ENCODE measurements at places on chromosomes 2 and 18.

- DNase-seq, result no peak
Measured at GRCh38 chr2:232993231-232993821, 19.7 kb downstream of the NGEF start.

DNA sequence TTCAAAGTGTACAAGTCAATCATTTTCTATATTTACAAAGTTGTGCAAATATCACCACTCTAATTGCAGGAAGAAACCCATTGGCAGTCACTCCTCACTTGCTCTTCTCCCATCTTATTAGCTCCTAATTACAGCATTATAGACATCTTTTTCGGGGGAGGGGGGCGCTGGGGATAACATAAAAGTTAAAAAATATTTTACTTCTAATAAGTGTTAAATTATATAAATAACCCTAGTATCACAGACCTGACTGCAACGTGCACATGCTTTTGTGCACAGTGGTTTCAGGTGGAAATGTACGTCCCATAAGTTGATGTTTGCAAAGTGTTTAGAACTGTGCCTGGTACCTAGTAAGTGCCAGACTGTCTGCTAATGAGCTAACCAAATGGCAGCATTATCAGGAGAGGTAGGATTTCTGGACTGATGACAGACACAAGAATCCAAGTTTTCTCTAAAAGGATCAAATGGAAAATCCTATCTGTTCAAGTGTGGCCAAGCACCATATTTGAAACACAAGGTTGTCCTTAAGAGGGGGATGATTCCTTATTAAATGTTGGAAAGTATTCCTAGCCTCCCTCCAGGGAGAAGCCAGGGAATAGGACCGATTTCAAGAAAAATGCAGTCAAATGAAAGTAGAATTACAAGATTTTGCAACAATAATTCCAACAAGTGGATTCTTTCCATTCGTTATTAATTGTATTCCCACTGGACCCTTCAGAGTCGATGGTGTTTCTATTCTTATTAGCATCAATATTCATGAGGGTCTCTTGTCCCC, 70.0 kb downstream of the ACKR3 start:
- DNase-seq, result no peak

DNA sequence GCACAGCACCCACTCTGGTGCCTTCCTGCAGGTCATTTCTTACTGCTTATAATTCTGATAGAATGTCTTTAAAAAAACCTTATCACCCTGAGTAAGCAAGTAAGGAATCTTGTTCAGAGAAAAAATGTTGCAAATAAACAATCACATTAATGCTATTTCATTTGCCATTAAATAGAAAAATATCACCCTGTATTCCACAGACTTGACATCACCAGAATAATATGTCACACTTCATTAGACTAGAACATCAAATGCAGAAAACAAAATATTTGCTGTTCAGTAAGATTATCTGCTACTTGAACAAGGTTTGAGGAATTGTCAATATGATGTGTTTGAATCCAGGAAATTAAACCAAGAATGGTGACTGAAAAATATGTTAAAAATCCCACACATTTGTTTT, 236.6 kb upstream of the MMADHC start:
- no peak for DNase-seq

- no peak for DNase-seq
Measured at GRCh38 chr2:217980591-217980990, 22.2 kb downstream of the TNS1 start.

- DNase-seq, result no peak
Measured at GRCh38 chr2:234751275-234751973, 200.4 kb upstream of the SH3BP4 start.

GRCh38 chr18:28494151-28494550, 317.2 kb upstream of the CDH2 start:
- no peak for DNase-seq

DNA sequence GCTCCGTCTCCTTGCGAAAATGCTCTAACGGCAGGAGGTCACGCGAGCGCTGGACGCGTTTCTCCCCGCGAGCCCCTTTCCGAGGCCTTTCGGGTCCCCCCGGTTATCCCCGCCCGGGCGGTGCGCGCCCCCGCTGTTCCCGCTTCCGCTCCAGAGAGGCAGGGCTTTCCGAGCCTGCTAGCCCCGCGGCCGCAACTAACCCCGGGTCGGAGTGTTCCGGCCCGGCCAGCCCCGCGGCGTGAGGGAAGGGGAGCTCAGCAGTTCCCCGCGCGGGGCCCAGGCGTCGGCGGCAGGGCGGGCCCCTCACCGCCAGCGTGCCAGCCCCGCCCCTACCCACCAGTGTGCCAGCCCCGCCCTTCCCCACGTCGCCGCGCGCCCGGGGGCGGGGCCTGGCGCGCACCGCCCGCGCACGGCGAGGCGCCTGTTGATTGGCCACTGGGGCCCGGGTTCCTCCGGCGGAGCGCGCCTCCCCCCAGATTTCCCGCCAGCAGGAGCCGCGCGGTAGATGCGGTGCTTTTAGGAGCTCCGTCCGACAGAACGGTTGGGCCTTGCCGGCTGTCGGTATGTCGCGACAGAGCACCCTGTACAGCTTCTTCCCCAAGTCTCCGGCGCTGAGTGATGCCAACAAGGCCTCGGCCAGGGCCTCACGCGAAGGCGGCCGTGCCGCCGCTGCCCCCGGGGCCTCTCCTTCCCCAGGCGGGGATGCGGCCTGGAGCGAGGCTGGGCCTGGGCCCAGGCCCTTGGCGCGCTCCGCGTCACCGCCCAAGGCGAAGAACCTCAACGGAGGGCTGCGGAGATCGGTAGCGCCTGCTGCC, at the start of gene MSH6:
MSH6 (plus strand) TSS at position 475 of the 815 bp plus-strand sequence; CDS start at position 564, 89 bp downstream.
- DNase-seq, result peak; percentile 90

DNA sequence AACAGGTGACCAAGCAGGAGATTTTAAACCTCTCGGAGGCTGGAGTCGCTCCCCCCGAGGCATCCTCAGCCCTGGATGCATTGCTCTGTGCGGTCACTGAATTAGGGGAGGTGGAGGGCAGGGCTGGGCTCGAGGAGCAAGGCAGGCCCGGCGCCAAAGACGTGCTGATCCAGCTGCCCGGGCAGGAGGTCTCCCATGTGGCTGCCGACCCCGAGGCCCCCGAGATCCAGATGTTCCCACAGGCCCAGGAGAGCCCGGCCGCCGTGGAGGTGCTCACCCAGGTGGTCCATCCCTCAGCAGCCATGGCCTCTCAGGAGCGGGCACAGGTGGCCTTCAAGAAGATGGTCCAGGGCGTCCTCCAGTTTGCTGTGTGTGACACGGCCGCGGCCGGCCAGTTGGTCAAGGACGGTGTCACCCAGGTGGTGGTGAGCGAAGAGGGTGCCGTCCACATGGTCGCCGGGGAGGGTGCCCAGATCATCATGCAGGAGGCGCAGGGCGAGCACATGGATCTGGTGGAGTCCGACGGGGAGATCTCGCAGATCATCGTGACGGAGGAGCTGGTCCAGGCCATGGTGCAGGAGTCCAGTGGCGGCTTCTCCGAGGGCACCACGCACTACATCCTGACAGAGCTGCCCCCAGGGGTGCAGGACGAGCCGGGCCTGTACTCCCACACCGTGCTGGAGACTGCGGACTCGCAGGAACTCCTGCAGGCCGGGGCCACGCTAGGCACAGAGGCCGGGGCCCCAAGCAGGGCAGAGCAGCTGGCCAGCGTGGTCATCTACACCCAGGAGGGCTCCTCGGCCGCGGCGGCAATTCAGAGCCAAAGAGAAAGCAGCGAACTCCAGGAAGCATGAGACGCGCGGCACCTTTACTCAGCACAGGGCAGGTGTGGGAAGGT, 145.1 kb downstream of the PTGR3 start:
- no peak for DNase-seq

DNA sequence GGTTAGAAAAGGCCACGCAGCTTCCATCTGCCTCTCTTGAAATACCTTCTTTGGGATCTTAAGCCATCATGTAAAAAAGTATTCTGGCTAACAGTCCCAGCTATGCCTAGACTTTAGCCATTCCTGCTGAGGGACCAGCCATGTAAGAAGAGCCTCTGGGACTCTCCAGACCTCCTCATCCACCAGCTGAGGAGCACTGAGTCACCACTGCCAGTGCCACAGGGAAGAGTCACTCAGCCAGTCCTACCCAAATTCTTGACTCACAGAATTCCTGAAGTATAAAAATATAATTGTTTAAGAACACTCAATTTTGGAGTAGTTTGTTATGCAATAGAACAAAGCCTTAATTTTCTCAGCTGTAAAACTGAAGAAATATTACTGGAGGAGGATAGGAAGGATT, 436.7 kb downstream of the ZEB2 start:
- no peak for DNase-seq

DNA sequence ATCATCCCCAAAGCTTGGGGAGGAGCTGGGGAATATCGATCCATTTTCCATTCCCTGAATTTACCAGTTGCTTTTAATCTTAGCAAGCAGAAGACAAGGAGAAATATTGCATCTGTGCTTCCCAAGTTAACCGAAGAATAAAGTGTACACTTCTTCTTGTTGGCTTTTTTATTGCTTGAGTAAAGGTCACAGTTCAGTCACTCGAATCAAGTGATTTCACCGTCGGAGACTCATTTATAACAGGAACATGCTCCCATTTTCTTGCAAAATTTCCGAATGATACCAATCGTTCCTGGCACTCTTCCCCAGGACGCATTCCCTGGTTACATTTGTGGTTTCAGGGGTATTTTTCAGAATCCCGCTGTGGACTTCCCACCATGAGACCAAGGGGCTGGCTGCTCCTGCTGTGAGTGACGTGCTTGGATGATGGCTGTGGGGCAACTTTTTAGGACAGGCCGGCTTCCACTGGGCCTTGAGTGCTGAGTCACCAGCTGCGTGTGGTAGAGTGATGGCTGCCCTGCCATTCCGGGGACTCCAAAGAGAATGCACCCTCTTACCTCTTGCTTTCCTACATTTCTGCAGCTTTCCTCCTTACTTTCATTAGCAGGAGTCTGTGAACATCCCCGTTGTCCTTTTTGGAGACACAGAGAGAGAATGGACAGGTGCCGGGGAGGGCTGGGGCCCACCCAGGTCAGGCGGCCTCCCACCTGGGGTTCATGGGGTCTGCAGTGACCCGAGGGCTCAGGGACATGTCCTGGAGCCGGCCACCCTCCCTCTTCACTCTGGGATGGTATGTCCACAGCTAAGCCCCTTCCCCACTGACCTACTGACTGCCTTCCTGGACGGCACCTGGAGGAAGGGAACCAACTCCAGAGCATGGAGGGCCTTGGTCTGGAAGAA, 60.7 kb upstream of the HDAC4 start:
- DNase-seq, result no peak

DNA sequence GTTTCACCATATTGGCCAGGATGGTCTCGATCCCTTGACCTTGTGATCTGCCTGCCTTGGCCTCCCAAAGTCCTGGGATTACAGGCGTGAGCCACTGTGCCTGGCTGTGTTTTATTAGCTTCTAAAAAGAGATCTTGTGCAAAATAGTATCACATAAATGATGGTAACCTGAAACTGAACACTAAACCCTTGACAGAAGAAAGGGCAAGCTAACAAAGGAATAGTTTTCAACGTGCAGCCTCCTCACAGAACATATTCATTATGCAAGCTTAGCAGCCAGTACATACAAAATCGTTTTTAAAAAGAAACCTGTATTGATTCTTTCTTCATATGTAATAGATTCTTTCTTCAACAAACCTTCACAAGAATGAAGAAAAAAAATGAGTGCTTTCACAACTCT, 20.6 kb downstream of the CHN1 start:
- no peak for DNase-seq

GRCh38 chr2:73291461-73292315, 1.7 kb downstream of the EGR4 start:
- DNase-seq, result no peak

- no peak for DNase-seq
Measured at GRCh38 chr18:79374408-79375171, 21.1 kb upstream of the NFATC1 start.

DNA sequence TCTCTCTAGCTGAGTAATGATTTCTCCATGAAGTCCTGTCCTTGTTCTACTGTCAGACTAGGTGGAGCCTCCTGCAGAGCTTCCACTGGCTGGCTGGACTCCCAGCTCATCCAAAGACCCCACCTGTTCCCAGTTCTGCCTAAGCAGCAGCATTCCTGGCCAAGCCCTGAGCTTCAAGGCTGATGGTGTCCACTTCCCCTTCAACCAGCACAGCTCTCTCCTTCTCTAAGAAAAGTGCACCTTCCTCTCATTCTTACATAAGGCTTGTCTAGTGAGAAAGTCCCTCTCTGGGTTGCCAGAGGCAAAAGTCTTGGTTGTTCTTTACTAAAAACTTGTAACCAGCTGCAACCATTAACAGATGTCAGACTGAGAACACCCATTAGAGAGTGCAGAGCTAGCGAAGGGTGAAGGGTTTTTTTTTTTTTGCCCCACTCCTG, 58.9 kb downstream of the CXCR4 start:
- DNase-seq, result no peak

DNA sequence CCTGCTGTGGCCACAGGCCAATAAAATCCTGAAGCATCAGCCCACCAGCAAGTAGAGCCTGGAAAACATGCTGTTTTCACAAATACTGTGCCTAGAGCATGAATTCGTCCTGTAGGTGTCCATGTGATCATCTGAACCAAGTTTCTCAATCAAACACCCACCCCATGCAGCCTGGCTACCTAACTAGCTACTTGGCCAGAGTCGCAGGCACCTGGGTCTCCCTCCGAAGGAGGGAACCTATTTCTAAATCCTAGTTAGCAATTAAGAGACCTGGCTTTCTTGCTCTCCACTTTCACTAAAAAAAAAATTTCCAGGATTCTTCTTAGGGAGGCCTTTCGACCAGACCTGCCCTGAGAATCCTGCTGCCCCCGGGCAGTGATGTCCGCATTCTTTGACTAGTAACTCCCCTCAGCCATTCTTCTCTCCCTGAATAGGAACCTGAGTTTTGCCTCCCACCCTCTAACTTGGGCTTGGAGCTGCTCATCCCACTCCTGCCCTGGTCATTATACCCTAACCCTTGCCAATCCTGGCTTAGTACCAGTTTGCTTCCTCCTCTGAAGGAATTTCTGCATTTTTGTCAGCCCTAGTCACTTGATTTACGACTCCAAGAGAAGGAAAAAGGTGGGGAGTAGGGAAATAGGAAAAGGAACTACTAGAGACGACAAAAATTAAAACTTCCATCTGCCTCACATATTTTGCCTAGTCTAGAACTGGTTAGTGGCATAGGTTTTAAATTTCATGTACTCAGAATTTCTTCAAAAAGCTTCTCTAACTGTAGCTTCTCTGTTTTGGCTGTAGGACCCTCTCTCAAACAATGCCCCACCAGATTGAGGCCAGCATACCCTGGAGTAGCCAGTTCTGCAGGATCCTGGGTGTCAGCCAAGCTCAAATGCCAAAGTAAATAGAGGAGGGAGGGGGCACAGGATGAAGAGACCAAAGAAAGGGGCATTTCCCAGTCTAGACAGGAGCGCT, 25.4 kb upstream of the TANK start:
- no peak for DNase-seq

GRCh38 chr2:232386490-232386739, 7.9 kb downstream of the ALPP start:
- DNase-seq, result no peak

DNA sequence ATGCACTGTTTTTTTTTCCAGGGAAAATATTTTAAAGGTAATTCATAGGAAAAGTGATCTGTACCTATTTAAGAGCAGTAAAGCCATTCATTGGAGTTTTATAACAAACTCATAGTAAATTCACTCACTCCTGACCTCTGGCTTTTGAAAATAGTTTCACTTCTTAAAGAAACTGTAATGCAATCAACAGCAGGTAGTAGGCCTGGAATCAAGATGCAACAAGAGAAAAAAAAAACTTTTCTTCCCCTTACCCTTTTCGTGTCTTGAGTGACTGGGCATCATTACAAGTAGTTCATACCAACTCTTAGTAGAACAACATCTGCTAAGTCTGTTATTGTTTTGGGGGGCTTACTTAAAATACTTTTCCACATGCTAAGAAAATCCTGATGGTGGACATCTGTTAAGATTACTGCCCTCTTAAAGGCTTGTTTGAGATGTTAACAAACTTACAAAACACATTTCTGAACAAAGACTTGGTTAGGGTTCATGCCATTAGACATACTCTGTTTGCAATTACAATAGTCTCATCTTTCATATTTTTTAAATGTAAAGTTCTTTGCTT, 164.1 kb upstream of the FOSL2 start:
- DNase-seq, result no peak
